Cerebellum (tissue), 4 donors: ENCODE measurements at places on chromosomes 11 and 22. TPM values are rescaled to one million over a fixed set of nuclear protein-coding genes. Genes with fewer than 3 reads are reported as not detected.

MUC5AC gene
- under 0.01 TPM for total RNA-seq

P2RY2 gene
- 0.09 TPM for total RNA-seq

BIK gene
- total RNA-seq, result 0.91 TPM

- DNase-seq, result peak; percentile 32
These were observed 16.0 kb downstream of the MAML2 start for GRCh38 chr11:96326959-96327358.

GRCh38 chr11:19311308-19312030, 70.7 kb upstream of the E2F8 start:
- DNase-seq, result peak; percentile 48

GRCh38 chr22:47634347-47634746, 871.9 kb downstream of the TBC1D22A start:
- no peak for DNase-seq

DNA sequence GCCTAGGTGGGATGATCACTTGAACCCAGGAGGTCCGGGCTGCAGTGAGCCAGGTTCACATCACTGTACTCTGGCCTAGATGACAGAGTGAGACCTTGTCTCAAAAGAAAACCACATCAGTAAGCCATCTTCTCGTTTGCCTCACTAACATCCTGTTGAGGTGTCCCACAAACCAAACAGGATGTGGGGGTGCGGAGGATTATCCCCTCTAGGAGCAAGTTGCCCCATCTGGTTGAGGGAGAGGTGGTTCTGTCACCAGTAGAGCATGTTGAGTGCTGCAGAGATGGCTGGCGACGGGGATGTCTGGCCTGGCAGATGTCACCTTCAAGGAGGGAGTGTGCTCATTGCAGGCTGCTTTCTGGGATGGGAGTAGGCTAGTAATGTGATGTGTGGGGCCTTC, 72.4 kb downstream of the ZNRF3 start:
- peak; percentile 43 for DNase-seq

DNA sequence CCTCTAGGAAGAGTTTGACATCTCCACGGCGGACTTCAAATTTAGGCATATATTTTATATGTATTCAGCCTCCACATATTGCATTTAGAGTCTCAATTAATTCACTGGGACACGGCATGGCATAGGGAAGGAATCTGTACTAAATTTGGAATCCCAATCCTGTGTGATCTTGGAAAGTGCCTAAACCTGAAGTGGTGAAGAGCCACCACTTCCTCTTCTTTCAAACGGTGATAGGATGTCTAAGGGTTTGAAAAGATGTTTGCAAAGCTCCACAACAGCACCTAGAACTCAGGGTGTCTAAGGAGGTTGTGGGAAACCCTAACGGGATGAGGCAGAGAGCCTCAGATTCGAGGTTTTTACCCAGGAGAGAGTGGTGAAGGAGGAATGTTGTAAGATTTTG, 1.0 kb upstream of the L3MBTL2 start:
- DNase-seq, result no peak
